ENCODE measurements at places on chromosomes 13 and 19.

GRCh38 chr19:5960005-5961001 lies 17.6 kb downstream of the RANBP3 start:
- DNase-seq = no peak

- DNase-seq = no peak
These were observed 567.5 kb downstream of the MYO16 start for GRCh38 chr13:109196948-109197347.

- no peak for DNase-seq
These were observed 20.8 kb upstream of the ZNF266 start for GRCh38 chr19:9456018-9456689.

DNA sequence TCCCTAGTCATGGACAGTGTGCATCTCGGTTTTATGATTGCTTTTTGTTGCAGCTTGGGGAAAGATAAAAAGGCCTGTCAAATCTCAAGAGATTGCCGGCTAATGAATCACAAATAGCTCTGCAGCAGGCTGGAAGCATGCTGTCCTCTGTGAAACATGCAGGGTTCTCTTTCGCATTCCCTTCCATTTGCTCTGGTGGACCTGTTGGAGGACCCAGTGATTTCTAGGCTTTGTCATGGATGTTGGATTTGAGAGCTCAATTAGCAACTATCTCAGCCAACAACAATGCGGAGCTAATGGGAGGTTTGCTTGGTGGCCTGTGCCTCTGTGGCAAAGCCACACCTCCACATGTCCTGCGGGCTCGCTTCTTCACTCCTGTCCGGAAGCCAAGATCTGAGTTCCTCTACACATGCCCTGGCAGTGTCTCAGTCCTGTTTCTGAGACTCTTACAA lies 418.1 kb upstream of the ARGLU1 start:
- DNase-seq = no peak

GRCh38 chr13:48559638-48560320 lies 26.9 kb upstream of the RCBTB2 start:
- no peak for DNase-seq

GRCh38 chr19:3478409-3479176 lies 1.7 kb downstream of the SMIM24 start:
- no peak for DNase-seq

GRCh38 chr13:92196591-92197256 lies 798.3 kb downstream of the GPC5 start:
- no peak for DNase-seq

GRCh38 chr13:22812793-22813192 lies 368.0 kb upstream of the SGCG start:
- no peak for DNase-seq

DNA sequence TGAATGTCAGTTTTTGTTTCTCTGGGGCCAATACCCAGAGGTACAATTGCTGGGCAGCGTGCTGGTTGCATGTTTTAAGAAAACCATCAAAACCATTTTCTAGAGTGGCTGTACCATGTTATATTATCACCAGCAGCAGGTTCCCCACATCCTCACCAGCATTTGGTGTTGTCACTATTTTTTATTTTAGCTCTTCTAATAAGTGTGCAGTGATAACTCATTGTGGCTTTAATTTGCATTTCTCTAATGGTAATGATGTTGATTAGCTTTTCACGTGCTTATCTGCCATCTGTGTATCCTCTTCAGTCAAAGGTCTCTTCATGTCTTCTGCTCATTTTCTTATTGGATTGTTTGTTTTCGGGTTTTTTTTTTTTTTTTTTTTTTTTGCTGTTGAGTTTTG lies 21.9 kb downstream of the PAK4 start:
- no peak for DNase-seq

GRCh38 chr19:1663852-1664251 lies 11.4 kb upstream of the TCF3 start:
- no peak for DNase-seq

GRCh38 chr13:77820431-77821149 lies 98.0 kb downstream of the EDNRB start:
- DNase-seq = no peak

DNA sequence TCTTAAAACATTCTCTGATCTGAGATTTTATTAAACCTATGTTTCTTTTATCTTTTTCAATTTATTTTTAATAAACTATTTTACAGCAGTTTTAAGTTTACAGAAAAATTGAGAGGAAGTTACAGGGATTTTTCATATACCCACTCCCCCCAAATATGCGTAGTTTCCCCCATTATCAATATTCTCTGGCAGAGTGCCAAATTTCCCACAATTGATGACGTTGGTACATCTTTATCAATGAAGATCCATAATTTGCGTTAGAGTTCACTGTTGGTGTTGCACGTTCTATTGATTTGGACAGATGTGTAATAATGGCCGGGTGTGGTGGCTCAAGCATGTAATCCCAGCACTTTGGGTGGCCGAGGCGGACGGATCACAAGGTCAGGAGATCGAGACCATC lies 1063.0 kb upstream of the ATXN8OS start:
- no peak for DNase-seq

GRCh38 chr13:33913829-33914228 lies 95.9 kb downstream of the RFC3 start:
- no peak for DNase-seq

GRCh38 chr19:10419200-10419645 lies 1.1 kb upstream of the PDE4A start:
- no peak for DNase-seq

DNA sequence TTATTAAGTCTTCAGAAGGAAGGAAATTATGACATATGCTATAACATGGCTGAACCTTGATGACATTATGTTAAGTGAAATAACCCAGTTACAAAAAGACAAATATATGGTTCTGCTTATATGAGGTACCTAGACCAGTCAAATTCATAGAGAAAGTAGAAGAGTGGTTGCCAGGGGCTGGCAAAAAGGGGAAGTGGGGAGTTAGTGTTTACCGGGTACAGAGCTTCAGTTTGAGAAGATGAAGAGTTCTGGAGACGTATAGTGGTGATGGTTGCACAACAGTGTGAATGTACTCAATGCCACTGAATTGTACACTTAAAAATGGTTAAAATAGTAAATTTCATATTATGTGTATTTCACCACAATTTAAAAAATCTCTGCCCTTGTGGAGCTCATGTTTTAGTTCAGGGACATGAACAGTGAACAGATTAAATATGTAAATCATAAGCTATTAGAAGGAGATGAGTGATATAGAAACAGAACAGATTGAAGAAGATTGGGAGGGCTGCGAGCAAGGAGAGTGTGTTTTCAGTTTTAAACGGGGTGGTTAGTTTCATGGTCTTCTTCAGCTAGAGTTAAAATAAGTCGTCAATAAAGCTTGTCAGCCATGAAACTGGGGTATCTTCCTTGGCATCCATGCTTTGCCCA lies 355.2 kb downstream of the KCNRG start:
- DNase-seq = no peak

DNA sequence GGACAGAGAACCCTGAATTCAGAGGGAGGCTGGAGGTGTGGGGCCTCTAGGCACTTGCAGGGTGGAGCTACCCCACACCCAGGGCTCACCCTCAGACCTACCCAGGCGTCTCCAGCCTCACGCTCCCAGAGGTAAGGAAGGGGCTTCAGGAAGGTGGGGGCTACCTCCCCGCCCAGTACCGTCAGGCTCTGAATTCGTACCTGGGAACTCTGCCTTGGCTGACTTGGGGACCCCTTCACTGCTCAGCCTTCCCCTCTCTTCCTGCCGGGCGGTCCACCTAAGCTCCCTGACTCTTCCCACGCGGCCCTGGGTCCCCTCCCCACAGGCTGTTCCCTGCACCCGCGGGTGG lies 28.5 kb upstream of the PARP4 start:
- no peak for DNase-seq

GRCh38 chr19:43461303-43461702 lies 4.1 kb downstream of the LYPD3 start:
- no peak for DNase-seq

- no peak for DNase-seq
These were observed 44.8 kb upstream of the KATNAL1 start for GRCh38 chr13:30352121-30352520.

DNA sequence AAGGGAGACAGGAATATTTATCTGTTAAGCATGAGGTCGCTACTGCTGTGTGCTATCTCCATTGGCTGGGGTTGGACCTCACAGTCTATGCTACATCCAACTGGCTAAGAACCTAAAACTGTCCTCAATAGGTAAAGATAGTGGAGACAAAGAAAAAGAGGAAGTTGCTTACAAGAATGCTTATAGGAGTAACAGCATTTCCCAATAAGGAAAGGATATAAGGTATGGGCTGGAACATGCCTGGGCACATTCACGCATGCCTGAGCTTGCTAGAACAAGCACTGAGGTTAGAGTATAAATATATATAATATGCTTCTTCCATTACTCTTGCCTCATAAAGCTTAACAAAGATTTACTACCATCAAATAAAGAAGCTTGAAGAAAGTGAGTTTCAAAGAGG lies 47.9 kb upstream of the CEACAM21 start:
- DNase-seq = no peak

- no peak for DNase-seq
These were observed 47.9 kb upstream of the OLFM4 start for GRCh38 chr13:52980695-52981094.
